ENCODE measurements at places on chromosomes 4 and X.

DNA sequence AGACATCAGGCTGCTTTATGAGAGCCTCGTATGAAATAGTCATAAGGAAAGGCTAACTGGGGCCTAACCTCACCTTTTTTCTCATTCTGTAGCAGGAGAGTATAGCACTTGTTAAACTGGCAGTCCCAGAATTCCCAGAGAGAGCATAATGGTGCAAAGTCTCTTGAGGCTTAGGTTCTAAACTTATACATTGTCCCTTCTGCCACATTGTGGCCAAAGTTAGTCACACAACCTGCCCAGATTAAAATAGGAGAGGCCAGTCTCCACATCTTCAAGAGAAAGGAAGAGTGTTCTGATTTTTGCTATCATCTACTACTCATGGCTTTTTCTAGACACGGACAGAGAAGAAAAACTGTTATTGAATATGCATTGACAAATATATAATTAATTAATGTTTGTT lies 1588.9 kb upstream of the PCDH7 start:
- no peak for DNase-seq

- DNase-seq, result no peak
Measured at GRCh38 chrX:148960060-148960459, 459.6 kb downstream of the AFF2 start.

- DNase-seq, result no peak
Measured at GRCh38 chr4:21893136-21893535, 55.4 kb downstream of the KCNIP4 start.

DNA sequence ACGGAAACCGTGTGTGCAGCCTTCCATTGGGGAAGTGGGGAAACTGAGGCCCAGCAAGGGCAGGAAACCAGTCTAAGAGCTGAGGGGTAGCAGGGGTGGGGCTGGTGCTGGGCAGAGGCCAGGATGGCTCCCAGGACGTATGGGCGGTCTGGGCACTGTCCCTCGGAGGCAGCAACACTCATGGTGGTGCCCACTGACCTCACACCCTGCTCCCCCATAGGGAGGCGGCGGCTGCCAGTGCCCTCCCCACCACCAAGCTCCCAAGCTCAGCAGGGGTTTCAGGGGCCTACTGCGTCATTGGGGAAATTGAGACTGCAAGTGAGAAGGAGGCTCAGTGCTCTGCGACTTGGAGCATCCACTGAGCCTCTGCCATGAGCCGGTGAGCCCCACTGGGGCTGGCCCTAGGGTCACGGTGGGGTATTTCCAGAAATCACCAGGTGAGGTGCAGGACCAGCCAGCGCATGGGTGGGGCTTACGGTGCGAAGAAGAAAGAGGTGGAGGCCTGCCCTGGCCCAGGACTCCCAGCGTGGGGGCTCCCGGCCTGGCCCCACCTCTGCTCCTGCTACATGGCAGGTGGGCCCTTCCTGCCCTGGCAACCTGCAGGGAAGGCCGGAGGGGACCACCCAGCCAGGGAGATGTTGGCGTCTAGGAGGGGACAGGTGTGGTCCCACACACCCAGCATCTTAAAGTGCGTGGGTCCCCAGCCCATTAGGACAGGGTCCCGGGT lies 915 bp downstream of the MSANTD1 start:
- DNase-seq, result no peak

GRCh38 chr4:137125011-137125410 lies 407.3 kb downstream of the PCDH18 start:
- DNase-seq, result no peak

- no peak for DNase-seq
Measured at GRCh38 chr4:89156174-89156914, 45.0 kb downstream of the TIGD2 start.
